ENCODE measurements at places on chromosomes 3 and 15.

DNA sequence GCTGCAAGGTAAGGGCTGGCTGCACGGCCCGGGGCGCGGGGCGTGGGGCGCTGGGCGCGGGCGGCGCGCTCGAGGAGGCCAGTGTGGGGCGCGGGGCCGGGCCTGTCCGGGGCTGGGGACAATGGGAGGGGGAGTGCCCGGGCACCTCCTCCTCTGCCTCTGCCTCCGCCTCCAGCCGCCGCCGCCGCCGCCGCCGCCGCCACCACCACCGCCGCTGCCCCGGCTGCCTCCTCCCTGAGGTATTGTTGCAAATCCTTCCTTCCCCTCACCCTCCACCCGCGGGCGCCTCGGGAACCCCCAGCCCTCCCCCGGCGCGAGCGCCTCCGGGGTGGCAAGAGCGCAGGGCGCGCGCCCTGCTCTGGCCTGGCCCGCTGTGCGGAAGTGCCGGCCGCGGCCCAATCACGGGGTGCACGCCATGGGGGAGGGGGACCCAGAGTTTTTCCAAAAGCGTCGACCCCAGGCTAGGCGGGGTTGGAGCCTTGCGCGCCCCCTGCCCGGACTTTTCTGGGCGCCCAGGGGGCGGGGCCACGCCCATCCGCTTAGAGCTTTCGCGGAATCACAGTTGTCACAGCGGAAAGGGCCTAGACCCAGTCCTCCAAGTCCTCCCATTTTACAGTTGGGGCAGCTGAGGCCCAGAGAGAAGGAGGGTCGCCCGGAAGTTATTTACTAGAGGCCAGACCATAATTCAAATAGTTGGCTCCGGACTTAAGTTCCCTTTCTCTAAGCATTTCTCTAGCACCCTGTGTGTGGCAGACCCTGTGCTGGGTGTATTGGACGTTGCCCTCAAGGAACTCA lies at the start of gene LPP:
TSS of gene LPP (plus strand) at position 144 of the 795 bp plus-strand sequence. CDS start 251,964 bp downstream, outside the sequence.
- DNase-seq: peak; percentile 43

DNA sequence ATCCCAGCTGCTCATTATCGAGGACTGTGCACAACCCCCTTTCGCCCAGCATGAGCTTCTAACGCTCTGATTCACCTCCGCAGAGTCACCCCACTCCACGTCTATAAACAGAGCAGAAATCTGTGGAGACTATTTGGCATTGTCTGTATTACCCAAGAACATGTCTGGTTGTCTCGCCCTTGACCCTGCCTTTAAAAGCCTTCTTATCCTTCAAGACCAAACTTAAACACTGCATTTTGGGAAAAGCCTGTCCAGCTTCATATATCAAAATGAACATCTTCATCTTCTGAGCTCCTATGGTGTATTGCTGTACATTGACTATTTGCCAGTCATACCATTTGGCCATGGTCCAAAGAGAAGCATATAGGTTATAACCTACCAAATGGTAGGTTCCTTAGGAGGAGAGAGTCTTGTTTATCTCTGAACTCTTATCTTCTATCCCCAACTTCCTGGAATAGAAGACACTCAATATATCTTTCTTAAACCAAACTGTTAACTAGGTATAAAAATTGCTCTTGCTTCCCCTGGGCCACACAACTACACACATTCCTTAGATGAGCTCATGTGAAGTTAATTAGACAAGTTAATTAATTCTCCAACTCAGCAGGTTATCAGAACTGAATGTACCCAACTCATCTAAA lies 90.1 kb downstream of the FBN1 start:
- no peak for DNase-seq

- DNase-seq: no peak
Measured at GRCh38 chr3:186510374-186511079, 33.7 kb downstream of the CRYGS start.

- DNase-seq: no peak
Measured at GRCh38 chr3:39315420-39315819, 14.1 kb upstream of the CCR8 start.

GRCh38 chr15:39358441-39359041 lies 222.3 kb upstream of the THBS1 start:
- no peak for DNase-seq

- DNase-seq: no peak
Measured at GRCh38 chr3:176794406-176794805, 402.9 kb downstream of the TBL1XR1 start.

GRCh38 chr3:150736903-150737832 lies 25.8 kb downstream of the SIAH2 start:
- DNase-seq: no peak

DNA sequence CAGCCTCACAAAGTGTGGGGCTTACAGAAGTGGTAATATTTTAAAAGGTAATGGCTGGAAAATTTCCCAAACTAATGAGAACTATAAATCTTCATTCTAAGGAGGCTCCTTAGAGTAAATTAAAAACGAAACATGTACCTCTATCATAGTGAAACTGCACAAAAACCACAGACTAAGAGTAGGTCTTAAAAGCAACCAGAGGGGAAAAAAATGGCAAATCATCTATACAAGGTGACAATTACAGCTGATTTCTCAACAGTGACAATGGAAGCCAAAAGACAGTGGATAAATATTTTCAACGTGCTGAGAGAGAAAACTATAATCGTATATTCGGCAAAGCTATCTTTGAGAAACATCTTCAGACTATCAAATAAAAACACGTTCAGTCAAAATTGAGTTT lies 20.6 kb downstream of the HEG1 start:
- DNase-seq: no peak
